Endodermal cell (in vitro differentiated cells): ENCODE measurements at places on chromosomes 2 and 18. TPM values are rescaled to one million over a fixed set of nuclear protein-coding genes. Genes with fewer than 3 reads are reported as not detected.

DNA sequence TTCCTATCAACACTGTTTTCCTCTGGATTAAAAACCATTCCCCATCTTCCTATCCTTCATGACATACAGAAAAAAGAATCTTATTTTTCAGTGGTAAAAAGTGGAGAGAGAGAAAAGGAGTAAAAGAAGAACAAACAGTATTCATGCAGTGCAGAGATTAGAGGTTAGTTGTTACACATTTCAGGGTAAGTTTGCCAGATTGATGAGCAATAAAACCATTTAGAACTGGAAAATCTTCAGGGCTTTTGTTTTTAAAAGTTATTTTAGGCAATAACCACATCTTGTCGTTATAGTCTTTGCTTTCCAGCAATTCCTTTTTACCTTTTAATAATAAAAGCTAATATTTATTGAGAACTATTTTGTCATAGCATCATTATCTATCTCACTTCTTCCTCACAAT, 104.5 kb downstream of the GPD2 start:
- DNase-seq, result no peak
- no peak overlapping the region for H3K4me3 ChIP-seq
- peaks cover 8% of the 10 kb centered on the region for H3K36me3 ChIP-seq
- no peak overlapping the region for H3K27ac ChIP-seq
- no peaks in the 10 kb centered on the region for H3K27me3 ChIP-seq

The POMC gene
- total RNA-seq, result 12.4 and 14.5 TPM in 2 replicates

DNA sequence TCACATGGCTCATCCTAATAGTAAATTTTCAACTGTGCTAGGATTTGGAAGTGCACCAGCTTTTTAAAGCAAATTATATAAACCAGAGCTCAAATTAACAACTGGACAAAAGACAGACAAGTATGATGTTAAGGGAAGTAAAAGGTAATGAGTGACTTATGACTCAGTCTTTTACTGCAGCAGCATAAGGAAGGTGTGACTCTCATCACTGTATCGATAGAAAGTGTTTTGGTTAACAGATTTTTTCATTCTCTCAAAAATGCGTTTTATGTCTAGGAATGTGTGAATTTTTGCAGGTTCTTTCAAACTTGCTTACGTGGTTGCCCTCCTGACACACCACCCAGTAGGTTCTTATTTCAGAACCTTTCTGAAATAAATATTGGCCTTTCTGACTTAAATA, 244.2 kb upstream of the BOD1L2 start:
- H3K27me3 ChIP-seq, result no peaks in the 10 kb centered on the region
- no peaks in the 10 kb centered on the region for H3K4me1 ChIP-seq
- H3K27ac ChIP-seq, result no peak overlapping the region
- no peaks in the 10 kb centered on the region for H3K36me3 ChIP-seq
- no peak for DNase-seq
- H3K4me3 ChIP-seq, result no peak overlapping the region

The LRRC30 gene
- not detected in 2 replicates for total RNA-seq

DNA sequence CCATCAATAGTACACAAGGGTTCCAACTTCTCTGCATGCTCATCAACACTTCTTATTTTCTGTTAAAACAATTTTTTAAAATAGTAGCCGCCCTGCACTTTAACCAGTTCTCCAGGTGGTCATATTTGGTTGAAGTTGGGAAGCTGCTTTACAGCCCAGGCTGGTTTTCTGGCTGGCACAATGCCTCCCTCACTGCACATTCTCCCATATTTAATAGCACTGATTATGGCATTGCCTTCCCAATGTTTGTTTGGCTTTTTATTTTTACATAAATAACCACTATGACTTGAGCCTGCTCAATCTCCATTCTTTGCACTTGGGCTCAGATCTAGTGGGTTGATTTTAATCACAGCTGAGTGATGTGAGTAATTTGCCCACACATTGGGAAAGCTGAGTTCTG, 111.9 kb upstream of the MAP4K3 start:
- no peaks in the 10 kb centered on the region for H3K4me1 ChIP-seq
- no peak overlapping the region for H3K4me3 ChIP-seq
- H3K36me3 ChIP-seq, result no peaks in the 10 kb centered on the region
- DNase-seq, result no peak
- H3K27ac ChIP-seq, result no peak overlapping the region

DNA sequence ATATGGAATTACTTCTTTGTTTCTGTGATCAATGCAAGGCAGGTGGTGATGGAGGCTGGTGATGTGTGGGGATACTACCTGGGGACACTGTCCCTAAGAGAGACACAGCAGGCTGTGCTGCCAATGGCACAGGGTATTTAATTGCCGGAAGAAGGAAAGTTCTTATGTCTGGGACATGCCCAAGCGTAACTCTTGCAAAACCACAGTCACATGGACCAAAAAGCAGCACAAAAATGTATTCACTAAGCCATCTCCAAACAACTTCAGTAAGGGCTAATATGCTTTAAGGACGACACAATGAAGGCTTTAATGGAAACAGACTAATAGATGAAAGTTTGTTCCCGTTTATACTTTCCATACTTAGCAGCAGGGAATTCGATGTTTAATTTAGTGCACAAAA, 49.7 kb upstream of the AP1S3 start:
- H3K4me1 ChIP-seq, result no peaks in the 10 kb centered on the region
- DNase-seq, result no peak
- no peak overlapping the region for H3K4me3 ChIP-seq
- no peak overlapping the region for H3K27ac ChIP-seq
